Omental fat pad (tissue), 4 donors: ENCODE measurements at places on chromosomes 6 and 20. TPM values are rescaled to one million over a fixed set of nuclear protein-coding genes. Genes with fewer than 3 reads are reported as not detected.

DNA sequence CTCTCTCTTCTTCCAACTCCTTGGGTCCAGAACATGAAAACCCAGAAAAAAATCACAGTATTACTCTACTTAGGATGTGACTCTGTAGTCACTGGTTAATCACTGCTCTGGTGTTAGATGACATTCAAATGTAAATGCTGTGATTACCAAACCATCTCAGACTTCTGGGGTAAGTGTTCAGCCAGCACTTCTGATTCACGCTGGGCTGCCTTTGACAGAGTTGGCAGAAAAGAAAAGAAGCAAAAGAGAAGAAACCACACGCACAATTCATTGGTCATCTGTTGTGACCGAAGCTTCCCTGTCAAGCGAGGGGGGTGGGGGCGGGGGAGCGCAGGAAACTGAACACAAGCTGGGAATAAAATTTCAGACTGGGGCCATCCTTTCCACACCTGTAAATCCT, 82.7 kb downstream of the PSMG4 start:
- no peak for DNase-seq

- DNase-seq, result no peak
Measured at GRCh38 chr6:10138917-10139316, 276.0 kb downstream of the TFAP2A start.

The TMC2 gene
- total RNA-seq, result 0.46 TPM

GRCh38 chr6:125196613-125197012, 43.0 kb downstream of the TPD52L1 start:
- DNase-seq, result no peak

The GRM1 gene
- total RNA-seq, result not detected

- no peak for DNase-seq
Measured at GRCh38 chr6:37170273-37171200, 585 bp downstream of the PIM1 start.

The TRPC4AP gene
- 87.0 TPM for total RNA-seq

GRCh38 chr6:16028966-16029365, 99.9 kb upstream of the MYLIP start:
- DNase-seq, result no peak

DNA sequence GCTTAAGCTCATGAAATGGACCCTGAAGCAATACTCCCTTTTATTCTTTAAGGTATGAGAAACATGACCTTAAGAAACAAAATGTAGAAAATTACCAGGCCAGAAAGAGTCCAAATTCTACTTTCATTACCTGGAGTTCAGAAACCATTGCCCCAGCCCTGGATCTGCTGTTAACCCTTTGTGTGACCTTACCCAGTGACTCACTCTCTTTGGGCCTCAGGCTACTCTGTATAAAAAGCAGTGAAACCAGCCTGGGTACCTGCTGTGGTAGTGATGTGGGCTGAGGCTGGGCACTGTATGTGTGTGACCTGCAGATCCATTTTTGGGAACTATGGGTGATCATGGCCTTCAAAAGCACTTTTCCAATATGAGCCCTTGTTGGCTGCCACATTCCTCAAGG, 47.2 kb downstream of the SLC9A8 start:
- no peak for DNase-seq
